ENCODE measurements at places on chromosomes 3 and 15.
A peak's percentile ranks its signal among the peaks of the same experiment; 100 is the strongest.

GRCh38 chr15:44736181-44736765 is at the start of gene TRIM69:
Gene TRIM69 (plus strand): TSS chr15:44736528. CDS start chr15:44736705, 177 bp downstream.
- DNase-seq: no peak

- DNase-seq: no peak
These were observed 162.7 kb downstream of the ALCAM start for GRCh38 chr3:105529456-105529855.

DNA sequence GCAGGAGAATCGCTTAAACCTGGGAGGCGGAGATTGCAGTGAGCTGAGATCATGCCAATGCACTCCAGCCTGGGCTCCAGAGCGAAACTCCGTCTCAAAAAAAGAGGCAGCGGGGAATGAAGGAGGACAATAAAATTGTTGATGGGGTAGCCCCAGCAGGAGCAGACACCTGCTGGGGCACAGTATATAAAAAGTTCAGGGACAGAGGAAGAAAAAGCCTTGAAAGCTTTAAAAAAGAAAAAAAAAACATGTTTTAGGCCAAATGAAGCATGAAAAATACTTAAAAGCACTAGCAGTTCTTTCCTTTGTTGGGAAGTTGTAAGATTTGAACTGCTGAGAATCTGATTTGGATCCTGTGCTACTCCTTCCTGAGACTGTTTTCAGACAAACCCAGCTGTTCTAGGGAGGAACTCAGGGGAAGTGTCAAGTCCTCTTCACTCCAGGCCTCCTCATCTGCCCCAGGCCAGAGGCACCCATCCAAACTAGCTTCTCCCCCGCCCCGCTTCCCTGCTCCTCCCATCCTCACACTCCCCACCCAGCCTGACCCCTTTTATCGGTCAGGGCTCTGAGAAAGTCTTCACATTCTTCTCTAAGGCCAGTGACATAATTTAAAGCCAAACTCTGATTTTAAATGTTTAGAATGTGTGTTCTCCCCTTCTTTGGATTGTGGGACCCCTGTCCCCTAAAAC is 4.9 kb downstream of the IL17RD start:
- DNase-seq: no peak

DNA sequence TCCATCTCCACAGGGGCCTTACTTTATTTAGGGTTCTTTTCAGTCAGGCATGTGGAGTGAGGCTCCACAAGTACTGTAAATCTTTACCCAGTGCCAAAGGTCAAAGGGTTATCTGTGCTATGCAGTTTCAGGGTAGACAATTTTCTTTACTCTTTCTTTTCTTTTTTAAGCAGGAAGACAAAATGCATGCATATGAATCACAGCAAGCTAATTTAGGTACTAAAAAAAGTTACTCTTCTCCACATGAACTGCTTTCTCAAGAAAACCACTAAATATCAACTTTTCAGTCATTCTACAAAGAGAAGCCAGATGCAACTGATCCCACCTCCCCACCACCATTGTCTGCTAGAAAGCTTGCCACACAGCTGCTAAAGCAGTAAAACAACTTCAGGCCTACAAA is 73.3 kb upstream of the PYGO1 start:
- DNase-seq: no peak

GRCh38 chr3:46162975-46163555 is 45.0 kb downstream of the CCR1 start:
- DNase-seq: no peak

GRCh38 chr3:126434264-126434590 is 39.5 kb downstream of the CFAP100 start:
- DNase-seq: no peak

- DNase-seq: no peak
These were observed 436.9 kb upstream of the ZNF717 start for GRCh38 chr3:76222201-76222600.

GRCh38 chr3:107493134-107493533 is 29.6 kb upstream of the BBX start:
- no peak for DNase-seq

GRCh38 chr3:101042996-101043686 is 49.9 kb upstream of the ABI3BP start:
- no peak for DNase-seq

- no peak for DNase-seq
These were observed 79.1 kb upstream of the CGNL1 start for GRCh38 chr15:57297163-57297593.

- DNase-seq: no peak
These were observed 14.9 kb downstream of the TBL1XR1 start for GRCh38 chr3:177182352-177182751.

GRCh38 chr3:124063197-124063909 is 71.4 kb upstream of the ROPN1 start:
- DNase-seq: no peak

DNA sequence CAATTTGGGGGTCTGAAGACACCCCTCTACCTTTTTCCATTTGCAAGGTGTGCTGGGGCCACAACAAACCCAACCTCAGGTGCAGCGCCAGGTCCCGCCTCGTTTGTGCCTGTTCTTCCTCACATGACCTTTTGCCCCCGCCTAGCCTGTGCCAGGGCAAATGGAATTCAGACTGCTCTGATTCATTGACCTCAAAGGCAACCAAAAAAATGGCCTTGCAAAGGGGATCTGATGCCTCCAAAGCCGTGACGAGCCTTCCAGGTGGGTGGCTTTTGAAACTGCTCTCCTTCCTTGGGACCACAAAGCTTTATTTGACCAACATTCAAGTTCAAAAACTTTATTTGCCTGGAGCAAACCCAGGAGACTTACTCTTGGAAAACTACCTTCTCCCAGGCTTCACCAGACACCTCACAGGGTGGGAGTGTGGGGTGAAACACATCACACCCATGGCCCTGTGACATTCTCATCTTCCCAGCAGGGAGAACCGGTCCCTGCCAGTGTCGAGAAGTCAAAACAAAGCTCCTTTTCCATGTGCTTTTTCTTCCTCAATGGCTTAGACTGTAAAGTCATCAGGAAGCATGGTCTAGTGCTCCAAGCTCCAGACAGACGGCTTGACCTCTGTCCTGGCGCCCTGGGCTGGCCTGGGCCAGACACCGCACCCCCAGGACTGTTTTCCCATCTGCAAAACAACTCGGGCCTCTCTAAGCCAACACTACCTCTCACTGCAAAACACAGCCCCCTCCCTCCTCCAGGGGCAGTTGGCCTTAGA is 103.9 kb upstream of the HES1 start:
- no peak for DNase-seq

DNA sequence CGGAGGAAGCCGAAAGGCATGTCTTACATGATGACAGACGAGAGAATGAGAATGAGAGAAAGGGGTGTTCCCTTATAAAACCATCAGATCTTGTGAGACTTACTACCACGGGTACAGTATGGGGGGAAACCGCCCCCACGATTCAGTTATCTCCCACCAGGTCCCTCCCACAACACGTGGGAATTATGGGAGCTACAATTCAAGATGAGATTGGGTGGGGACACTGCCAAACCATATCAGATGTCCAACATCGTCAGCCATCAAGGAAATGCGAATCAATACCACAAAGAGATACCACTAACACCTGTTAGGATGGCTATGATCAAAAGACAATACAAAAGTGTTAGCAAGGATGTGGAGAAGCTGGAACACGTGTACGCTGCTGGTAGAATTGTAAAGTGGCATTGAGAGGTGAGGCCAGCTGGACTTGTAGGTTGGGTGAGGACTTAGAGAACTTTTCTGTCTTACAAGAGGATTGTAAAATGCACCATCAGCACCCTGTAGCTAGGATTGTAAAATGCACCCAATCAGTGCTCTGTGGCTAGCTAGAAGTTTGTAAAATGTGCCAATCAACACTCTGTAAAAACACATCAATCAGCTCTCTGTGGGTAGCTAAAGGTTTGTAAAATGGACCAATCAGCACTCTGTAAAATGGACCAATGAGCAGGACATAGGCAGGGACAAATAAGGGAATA is 37.5 kb downstream of the VGLL4 start:
- DNase-seq: no peak

DNA sequence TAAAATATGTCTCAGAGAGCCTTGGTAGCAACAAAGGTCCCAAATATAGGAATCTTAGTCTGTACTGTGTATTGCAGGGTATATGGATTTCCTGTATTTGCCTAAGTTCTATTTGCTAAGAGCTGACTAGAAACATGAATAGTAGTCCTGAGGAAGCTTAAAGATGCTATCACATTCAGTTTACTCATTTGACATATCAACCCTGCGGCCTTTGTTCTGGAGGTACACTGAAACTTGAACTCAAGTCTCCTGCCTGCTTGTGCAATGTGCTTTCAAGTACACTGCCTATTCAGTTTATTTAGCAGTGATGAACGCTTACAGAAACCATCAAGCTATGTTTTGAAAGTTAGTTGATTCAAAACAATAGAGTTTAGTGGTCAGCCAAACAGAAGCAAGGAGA is 21.1 kb downstream of the IL1RAP start:
- DNase-seq: no peak

DNA sequence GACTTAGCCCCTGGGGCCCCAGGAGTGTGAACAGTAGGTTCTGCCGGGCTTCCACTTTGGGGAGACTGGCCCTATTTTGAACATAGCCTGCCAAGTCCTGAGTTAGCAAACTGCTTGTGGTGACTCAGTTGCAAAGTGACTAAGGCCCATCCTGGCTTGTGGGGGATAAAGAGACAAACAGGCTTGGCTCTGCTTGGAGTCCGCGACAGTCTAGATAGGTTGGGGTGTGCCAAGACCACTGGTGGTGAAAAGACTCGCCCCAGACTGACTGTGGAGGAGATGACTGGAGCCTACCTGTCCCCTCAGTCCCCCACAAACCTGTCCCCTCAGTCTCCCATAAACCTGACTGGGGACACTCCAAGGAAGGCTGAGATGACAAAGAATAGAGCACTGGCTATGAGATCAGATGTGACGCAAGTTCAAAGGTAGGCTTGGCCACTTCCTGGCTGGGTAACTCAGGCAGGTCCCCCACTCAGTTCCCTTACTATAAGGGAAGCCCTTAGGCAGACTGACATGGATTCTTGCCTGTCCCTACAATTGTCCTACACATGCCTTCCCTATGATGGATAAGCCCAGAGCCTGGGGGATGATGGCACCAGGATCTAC is 4.3 kb downstream of the DNASE1L3 start:
- peak; percentile 39 for DNase-seq

Data from stimulated activated CD4-positive, alpha-beta T cell treated with anti-CD3 and anti-CD28 coated beads, Interleukin-15, amount 100 ng/mL, for 24 hours (primary cell).